ENCODE measurements at places on chromosomes 12 and 14.

DNA sequence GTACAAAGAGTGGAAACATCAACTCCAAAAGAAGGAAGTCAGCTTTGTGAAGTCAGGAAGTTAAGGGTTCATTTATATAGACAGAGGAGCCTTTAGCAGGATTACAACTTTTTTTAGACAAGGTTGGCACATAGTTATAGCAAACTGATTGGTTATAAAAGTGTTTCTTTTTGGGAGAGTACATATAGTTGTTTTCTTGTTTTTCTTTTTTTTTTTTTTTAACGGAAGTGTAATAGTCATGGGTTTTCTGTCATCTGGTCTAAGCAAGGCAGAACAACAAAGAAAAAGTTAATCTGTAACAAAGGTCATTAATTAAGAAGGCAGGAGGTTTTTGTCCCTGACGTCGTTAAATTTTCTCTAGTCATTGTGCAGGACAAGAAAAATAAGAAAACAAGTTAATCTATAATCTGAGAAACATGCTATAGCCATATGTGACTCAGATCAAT, 13.0 kb upstream of the MFAP5 start:
- no peak for DNase-seq

- DNase-seq, result no peak
Measured at GRCh38 chr12:52865090-52865944, 16.5 kb upstream of the KRT78 start.

GRCh38 chr14:51248016-51248987, 8.3 kb downstream of the TMX1 start:
- no peak for DNase-seq

GRCh38 chr12:6226002-6226678, 25.9 kb downstream of the CD9 start:
- DNase-seq, result no peak

- no peak for DNase-seq
Measured at GRCh38 chr12:3632256-3632655, 120.7 kb downstream of the CRACR2A start.

- DNase-seq, result no peak
Measured at GRCh38 chr14:91149462-91149861, 35.6 kb downstream of the DGLUCY start.
